Left lung (tissue), 14 donors: ENCODE measurements at places on chromosomes 1 and 21. TPM values are rescaled to one million over a fixed set of nuclear protein-coding genes. Genes with fewer than 3 reads are reported as not detected.

COL11A1 gene
- 56.9 TPM for polyA plus RNA-seq

NPHS2 gene
- 0.85 TPM for polyA plus RNA-seq

OR10J1 gene
- polyA plus RNA-seq, result 0.06 TPM

SLC37A1 gene
- 10.3 TPM for polyA plus RNA-seq

LCE1B gene
- not detected for polyA plus RNA-seq

HSD11B1 gene
- polyA plus RNA-seq, result 5.8 TPM

FUCA1 gene
- polyA plus RNA-seq, result 26.5 TPM

GFI1 gene
- 0.47 TPM for polyA plus RNA-seq

CELA3A gene
- not detected for polyA plus RNA-seq

WDR64 gene
- 0.28 TPM for polyA plus RNA-seq

SLC5A9 gene
- polyA plus RNA-seq, result 5.1 TPM

TEDDM1 gene
- 0.14 TPM for polyA plus RNA-seq

ESPN gene
- polyA plus RNA-seq, result 3.1 TPM

ZNF695 gene
- polyA plus RNA-seq, result 2.7 TPM

ZNF593OS gene
- 1.1 TPM for polyA plus RNA-seq
